H1 (cell line): ENCODE measurements at places on chromosomes 2 and 18. TPM values are rescaled to one million over a fixed set of nuclear protein-coding genes. Genes with fewer than 3 reads are reported as not detected.

Gene MC2R
- polyA plus RNA-seq: not detected in 2 replicates

Gene DNER
- 6.8 and 7.7 TPM in 2 replicates for polyA plus RNA-seq

Gene SEPTIN2
- polyA plus RNA-seq: 288 and 650 TPM in 2 replicates

Gene TUBB8B
- polyA plus RNA-seq: 1.3 TPM in 2 replicates

Gene MYO5B
- polyA plus RNA-seq: 5.1 and 7.7 TPM in 2 replicates

Gene MAP2
- polyA plus RNA-seq: 7.2 and 9.4 TPM in 2 replicates

Gene CCDC141
- polyA plus RNA-seq: 0.56 and 0.58 TPM in 2 replicates

Gene CD207
- polyA plus RNA-seq: not detected in 2 replicates

Gene DNAH6
- polyA plus RNA-seq: 0.05 and 0.06 TPM in 2 replicates

Gene XIRP2
- 0.02 TPM in 1 of 2 replicates, not detected in the other for polyA plus RNA-seq

Gene UBXN2A
- polyA plus RNA-seq: 2.6 and 3.6 TPM in 2 replicates

Gene ABCA12
- polyA plus RNA-seq: not detected in 2 replicates

Gene GPD2
- polyA plus RNA-seq: 6.2 and 8.4 TPM in 2 replicates

Gene ALLC
- polyA plus RNA-seq: not detected in 2 replicates

Gene SP140
- polyA plus RNA-seq: 0.23 and 0.31 TPM in 2 replicates

Gene ANKRD53
- 0.53 and 0.70 TPM in 2 replicates for polyA plus RNA-seq

Gene CHRNG
- 0.05 TPM in 2 replicates for polyA plus RNA-seq

Gene C2orf15
- polyA plus RNA-seq: 3.0 and 3.6 TPM in 2 replicates

Gene BMP10
- not detected in 2 replicates for polyA plus RNA-seq

Gene MARCHF4
- 1.8 and 1.9 TPM in 2 replicates for polyA plus RNA-seq
